ENCODE measurements at places on chromosomes 3 and 15.

- DNase-seq, result no peak
Measured at GRCh38 chr15:92056875-92057274, 203.4 kb downstream of the SLCO3A1 start.

- DNase-seq, result no peak
Measured at GRCh38 chr3:189911001-189911400, 209.7 kb downstream of the P3H2 start.

- DNase-seq, result no peak
Measured at GRCh38 chr3:191236646-191237045, 37.6 kb downstream of the OSTN start.

GRCh38 chr3:194315965-194316361 is 35.2 kb downstream of the CPN2 start:
- DNase-seq, result no peak

Data from CD4-positive, alpha-beta T cell treated with Interleukin-21 for 1 hour (primary cell).